ENCODE measurements at places on chromosomes 6 and 20.
A peak's percentile ranks its signal among the peaks of the same experiment; 100 is the strongest.

DNA sequence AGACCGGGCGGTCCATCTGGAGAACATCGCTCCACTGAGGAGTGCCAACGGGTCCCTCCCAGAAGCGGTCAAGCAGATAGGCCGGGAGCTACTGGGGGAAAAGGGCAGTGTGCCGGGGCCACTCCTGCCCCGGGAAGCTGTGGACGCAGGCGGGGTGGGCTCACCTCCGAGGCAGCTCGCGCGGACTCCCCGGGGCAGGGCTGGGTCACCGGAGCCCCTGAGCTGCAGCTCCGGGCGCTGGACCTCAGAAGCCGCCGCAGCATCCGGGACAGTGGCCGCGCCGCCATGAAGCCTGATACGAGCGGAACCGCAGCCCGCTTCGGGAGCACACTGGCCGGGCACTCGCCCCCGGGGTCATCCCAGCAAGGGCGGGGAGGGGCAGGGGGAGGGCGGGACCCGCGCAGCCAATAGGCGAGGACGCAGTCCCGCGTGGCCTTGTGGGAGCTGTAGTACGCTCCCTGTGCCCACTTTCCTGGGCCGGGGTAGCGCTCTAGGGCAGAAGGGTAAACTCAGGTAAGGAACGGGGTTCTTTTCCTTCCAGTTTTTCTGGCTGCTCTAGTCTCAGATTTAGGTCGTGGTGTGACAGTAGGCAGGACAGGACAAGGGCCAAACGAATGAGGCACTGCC is at the start of gene MOCS1:
Gene MOCS1 (minus strand): TSS at position 332 of the 627 bp plus-strand sequence. CDS start 45 bp downstream, at position 287.
- peak within 1 kb of the TSS; percentile 55 for H3K27ac ChIP-seq
- H3K27me3 ChIP-seq: peaks cover 5% of the 10 kb centered on the region
- peak; percentile 61 for DNase-seq
- H3K4me3 ChIP-seq: peak within 1 kb of the TSS; percentile 75
- H3K4me1 ChIP-seq: peaks cover 5% of the 10 kb centered on the region
- H3K36me3 ChIP-seq: no peaks in the 10 kb centered on the region

GRCh38 chr20:19113343-19113930 is 99.0 kb upstream of the SLC24A3 start:
- H3K36me3 ChIP-seq: no peaks in the 10 kb centered on the region
- no peaks in the 10 kb centered on the region for H3K27me3 ChIP-seq
- DNase-seq: no peak
- no peak overlapping the region for H3K27ac ChIP-seq
- no peaks in the 10 kb centered on the region for H3K4me1 ChIP-seq

GRCh38 chr20:18718129-18718528 is 95.5 kb upstream of the SCP2D1 start:
- peaks cover 3% of the 10 kb centered on the region for H3K4me1 ChIP-seq
- DNase-seq: no peak
- H3K36me3 ChIP-seq: peaks cover 2% of the 10 kb centered on the region

DNA sequence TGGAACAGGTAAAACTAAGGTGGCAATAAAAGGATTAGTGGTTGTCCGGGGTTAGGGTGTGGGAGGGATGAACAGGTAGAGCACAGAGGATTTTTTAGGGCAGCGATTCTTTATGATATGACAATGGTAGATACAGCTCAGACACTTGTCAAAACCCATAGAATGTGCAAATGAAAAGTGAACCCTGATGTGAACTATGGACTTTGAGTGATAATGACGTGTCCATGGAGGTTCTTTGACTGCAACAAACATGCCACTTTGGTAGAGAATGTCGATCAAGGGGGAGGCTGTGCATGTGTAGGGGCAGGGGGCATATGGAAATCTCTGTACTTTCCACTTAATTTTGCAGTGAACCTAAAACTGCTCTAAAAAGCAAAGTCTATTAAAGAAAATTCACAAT is 100.7 kb downstream of the LAMP5 start:
- H3K27me3 ChIP-seq: peaks cover 6% of the 10 kb centered on the region
- no peak for DNase-seq
- no peak overlapping the region for H3K4me3 ChIP-seq
- H3K4me1 ChIP-seq: no peaks in the 10 kb centered on the region
- no peak overlapping the region for H3K27ac ChIP-seq
- no peaks in the 10 kb centered on the region for H3K36me3 ChIP-seq

- H3K27ac ChIP-seq: no peak overlapping the region
- peaks cover 23% of the 10 kb centered on the region for H3K4me1 ChIP-seq
- H3K27me3 ChIP-seq: peaks cover 29% of the 10 kb centered on the region
- no peak for DNase-seq
Observed at GRCh38 chr20:45305262-45305661, 1.4 kb upstream of the RBPJL start.

GRCh38 chr6:46821458-46821881 is 28.3 kb downstream of the MEP1A start:
- DNase-seq: no peak
- H3K4me1 ChIP-seq: no peaks in the 10 kb centered on the region
- H3K27ac ChIP-seq: no peak overlapping the region
- H3K36me3 ChIP-seq: no peaks in the 10 kb centered on the region
- H3K4me3 ChIP-seq: no peak overlapping the region
- H3K27me3 ChIP-seq: peaks cover 13% of the 10 kb centered on the region

DNA sequence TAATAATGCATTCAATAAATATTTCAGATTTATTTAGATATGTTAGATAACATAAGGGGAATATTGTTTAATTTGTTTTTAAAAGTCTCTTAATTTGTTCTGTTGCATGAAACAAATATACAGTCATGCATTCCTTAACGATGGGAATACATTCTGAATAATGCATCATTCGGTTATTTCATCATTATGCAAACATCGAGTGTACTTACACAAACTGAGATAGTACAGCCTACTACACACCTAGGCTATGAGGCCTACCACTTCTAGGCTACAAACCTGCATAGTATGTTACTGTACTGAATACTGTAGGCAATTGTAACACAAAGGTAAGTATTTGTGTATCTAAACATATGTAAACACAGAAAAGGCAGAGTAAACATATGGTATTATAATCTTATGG is 118.7 kb downstream of the EPHA7 start:
- H3K4me3 ChIP-seq: no peak overlapping the region
- no peak overlapping the region for H3K27ac ChIP-seq
- no peak for DNase-seq
- no peaks in the 10 kb centered on the region for H3K36me3 ChIP-seq
- no peaks in the 10 kb centered on the region for H3K4me1 ChIP-seq

DNA sequence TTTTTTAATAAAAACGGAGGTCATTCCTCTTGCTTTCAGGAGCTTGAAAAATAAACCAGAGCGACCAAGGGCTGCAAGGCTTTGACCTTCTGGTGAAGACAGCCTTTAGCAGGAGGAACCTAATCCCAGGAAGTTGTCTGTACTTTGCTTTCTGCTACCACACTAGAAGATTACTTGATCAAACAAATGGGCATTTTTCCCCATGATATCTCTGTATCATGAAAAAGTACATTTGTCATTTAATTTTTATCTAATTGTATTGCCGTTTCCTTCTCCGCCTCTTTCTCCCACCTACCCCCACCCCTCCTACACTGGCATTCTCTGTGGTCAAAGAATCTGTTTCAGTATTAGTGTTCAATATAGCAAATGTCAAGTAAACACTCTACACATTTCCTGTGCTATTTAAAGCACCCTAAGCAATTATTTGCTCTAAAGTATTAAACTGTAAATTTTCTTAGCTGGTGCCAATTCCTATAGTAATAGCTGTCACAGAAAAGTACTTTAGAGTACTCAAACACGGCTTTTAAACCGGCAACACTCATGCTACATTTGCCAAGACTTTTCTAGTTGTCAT is 29.7 kb downstream of the ATXN1 start:
- peaks cover 61% of the 10 kb centered on the region for H3K4me1 ChIP-seq
- DNase-seq: peak; percentile 54
- peak overlapping the region; percentile 59 for H3K4me3 ChIP-seq
- no peaks in the 10 kb centered on the region for H3K27me3 ChIP-seq

- no peak overlapping the region for H3K4me3 ChIP-seq
- H3K4me1 ChIP-seq: peaks cover 6% of the 10 kb centered on the region
- H3K36me3 ChIP-seq: no peaks in the 10 kb centered on the region
- DNase-seq: no peak
Observed at GRCh38 chr6:16352258-16352635, 113.9 kb downstream of the GMPR start.

DNA sequence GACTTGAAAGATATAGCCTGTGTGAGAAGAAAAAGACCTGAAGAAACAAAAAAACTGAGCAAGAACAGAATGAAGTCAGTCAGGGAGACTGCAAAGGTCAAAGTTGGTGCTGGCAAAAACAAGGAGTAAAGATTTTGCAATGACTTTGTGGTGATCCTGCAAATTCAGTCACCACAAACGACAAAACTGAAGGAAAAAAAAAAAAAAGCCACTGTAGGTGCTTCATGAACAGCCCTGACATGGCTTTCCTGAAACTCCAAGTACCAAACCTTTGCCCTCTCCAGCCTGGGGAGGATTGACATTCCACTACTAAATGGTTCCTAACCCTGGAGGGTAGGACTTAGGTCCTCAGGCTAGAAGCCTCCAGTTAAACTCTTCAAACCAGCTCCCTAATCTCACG is 114.7 kb upstream of the BEND3 start:
- H3K4me1 ChIP-seq: no peaks in the 10 kb centered on the region
- H3K27ac ChIP-seq: no peak overlapping the region
- no peaks in the 10 kb centered on the region for H3K27me3 ChIP-seq

DNA sequence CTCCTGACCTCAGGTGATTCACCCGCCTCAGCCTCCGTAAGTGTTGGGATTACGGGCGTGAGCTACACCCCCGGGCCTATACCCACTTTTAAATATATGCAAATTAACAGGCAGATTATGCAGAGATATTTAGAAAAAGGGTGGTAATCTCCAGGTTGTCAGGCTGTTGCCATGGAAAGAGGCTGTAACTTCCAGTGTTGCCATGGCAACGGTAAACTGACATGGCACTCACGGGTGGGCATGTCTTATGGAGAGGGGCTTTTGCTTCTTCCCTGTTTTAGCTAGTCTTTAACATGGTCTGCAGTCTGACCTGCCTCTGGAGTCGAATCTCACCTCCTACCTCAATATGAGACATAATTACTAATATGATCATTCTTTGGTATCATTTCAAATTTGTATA is 44.9 kb downstream of the ZNF334 start:
- H3K36me3 ChIP-seq: no peaks in the 10 kb centered on the region
- no peak overlapping the region for H3K27ac ChIP-seq
- H3K4me3 ChIP-seq: no peak overlapping the region
- no peak for DNase-seq

DNA sequence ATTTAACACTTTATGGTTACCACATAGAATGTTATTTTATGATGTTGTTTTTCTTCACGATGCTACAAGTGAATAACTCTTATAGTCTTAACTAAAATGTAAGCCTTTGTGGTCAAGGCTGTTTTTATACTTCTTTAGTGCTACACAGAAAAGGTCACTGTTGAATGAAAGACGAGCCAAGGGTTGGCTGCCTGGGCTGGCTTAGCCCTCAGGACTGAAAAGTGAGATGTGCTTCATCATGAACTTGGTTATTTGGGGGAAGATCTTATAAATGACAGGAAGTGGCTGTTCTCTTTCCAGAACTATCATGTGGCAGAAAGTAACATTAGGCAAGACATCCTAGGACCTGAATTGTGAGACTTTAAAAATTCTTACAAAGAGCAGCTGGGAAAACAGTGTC is 404.0 kb downstream of the BTBD3 start:
- H3K27me3 ChIP-seq: no peaks in the 10 kb centered on the region
- DNase-seq: no peak
- H3K36me3 ChIP-seq: no peaks in the 10 kb centered on the region
- H3K27ac ChIP-seq: no peak overlapping the region
- H3K4me1 ChIP-seq: no peaks in the 10 kb centered on the region

- no peak overlapping the region for H3K27ac ChIP-seq
- H3K4me1 ChIP-seq: peaks cover 7% of the 10 kb centered on the region
- DNase-seq: no peak
Observed at GRCh38 chr20:38311091-38311490, 7.1 kb downstream of the BPI start.

DNA sequence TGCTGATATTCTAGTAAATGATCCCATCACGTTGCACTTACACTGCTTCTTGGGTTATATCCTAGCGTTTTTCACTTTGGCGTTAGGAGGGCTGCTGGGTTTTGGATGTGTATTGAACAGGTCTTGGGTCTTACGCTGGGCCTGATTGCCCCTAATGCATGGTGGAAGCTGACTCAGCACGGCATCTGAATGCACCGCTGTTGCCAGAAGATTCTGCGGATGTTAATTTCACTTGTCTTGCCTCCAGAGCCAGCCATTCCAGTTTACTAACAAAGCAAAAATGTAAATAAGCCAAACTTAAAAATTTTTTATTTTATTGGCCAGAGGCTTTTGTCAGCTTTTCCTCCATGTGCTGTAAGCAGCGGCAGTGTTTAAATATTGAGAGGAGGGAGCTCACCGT is 233.5 kb downstream of the TMEM242 start:
- no peaks in the 10 kb centered on the region for H3K27me3 ChIP-seq
- no peak overlapping the region for H3K27ac ChIP-seq
- DNase-seq: no peak

DNA sequence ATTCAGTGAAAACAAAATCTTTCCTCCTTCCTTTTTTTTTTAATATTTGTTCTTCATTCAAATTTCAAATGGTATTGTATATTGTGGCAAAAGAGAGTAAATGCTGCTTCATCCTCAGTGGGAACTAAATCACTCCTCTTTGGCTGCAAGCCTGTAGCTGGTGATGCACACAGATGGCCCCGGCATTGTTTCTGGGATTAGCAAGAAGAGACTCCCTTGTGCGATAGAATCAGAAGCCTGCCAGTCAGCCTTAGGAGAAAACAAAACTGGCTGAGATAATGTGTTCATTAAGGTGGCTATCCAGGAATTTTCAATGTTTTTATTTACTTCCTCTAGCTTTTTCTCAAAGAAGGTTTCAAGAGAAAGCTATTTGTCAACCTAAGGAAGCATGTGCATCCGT is 20.7 kb upstream of the ELOVL2 start:
- no peaks in the 10 kb centered on the region for H3K4me1 ChIP-seq
- no peak overlapping the region for H3K27ac ChIP-seq
- H3K36me3 ChIP-seq: no peaks in the 10 kb centered on the region
- H3K27me3 ChIP-seq: peaks cover 9% of the 10 kb centered on the region
- no peak overlapping the region for H3K4me3 ChIP-seq

GRCh38 chr20:1857466-1857865 is 37.7 kb upstream of the SIRPA start:
- no peak overlapping the region for H3K27ac ChIP-seq
- H3K27me3 ChIP-seq: no peaks in the 10 kb centered on the region
- H3K4me3 ChIP-seq: no peak overlapping the region
- no peaks in the 10 kb centered on the region for H3K36me3 ChIP-seq

DNA sequence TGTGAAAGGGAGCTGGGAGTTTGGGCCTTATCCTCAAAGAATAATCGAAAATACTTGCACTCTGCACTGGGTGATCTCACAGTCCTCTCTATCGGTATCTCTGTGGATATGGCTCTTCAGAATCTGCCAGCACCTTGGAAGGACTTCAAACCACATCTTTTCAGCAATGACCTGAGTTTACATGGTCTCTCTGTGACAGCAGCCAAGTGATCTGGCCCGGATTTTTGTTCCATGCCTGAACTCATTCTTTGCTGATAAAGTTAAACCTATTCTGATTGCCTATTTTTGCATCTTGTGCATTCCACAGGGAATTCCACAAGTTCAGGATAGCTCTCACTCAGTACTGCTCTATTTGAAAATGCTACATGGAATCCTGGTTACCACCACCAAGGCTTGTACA is 98.9 kb downstream of the HDGFL1 start:
- H3K36me3 ChIP-seq: no peaks in the 10 kb centered on the region
- no peaks in the 10 kb centered on the region for H3K4me1 ChIP-seq
- no peak overlapping the region for H3K4me3 ChIP-seq
- DNase-seq: no peak
- H3K27ac ChIP-seq: no peak overlapping the region
- no peaks in the 10 kb centered on the region for H3K27me3 ChIP-seq

GRCh38 chr6:28673787-28674671 is 148.3 kb downstream of the GPX5 start:
- no peak overlapping the region for H3K27ac ChIP-seq
- H3K36me3 ChIP-seq: no peaks in the 10 kb centered on the region
- peaks cover 56% of the 10 kb centered on the region for H3K27me3 ChIP-seq
- peaks cover 14% of the 10 kb centered on the region for H3K4me1 ChIP-seq
- peak; percentile 12 for DNase-seq
